ENCODE measurements at places on chromosomes 11 and 22. TPM values are rescaled to one million over a fixed set of nuclear protein-coding genes. Genes with fewer than 3 reads are reported as not detected.

HOATZ gene
- not detected for total RNA-seq

DNA sequence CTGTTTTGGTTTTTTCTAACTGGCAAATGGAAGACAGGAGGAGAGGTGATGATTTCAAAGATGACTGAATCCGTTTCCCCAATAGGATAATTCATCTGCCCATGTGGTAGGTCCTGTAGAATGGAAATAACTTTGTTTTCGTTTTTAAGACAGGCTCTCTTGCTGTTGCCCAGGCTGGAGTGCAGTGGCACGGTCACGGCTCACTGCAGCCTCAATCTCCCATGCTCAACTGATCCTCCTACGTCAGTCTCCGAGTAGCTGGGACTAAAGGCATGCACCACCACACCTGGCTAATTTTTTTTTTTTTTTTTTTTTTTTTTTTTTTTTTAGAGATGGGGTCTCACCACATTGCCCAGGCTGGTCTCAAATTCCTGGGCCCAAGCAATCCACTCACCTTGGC is 77.4 kb upstream of the BIRC3 start:
- no peak for DNase-seq

DNA sequence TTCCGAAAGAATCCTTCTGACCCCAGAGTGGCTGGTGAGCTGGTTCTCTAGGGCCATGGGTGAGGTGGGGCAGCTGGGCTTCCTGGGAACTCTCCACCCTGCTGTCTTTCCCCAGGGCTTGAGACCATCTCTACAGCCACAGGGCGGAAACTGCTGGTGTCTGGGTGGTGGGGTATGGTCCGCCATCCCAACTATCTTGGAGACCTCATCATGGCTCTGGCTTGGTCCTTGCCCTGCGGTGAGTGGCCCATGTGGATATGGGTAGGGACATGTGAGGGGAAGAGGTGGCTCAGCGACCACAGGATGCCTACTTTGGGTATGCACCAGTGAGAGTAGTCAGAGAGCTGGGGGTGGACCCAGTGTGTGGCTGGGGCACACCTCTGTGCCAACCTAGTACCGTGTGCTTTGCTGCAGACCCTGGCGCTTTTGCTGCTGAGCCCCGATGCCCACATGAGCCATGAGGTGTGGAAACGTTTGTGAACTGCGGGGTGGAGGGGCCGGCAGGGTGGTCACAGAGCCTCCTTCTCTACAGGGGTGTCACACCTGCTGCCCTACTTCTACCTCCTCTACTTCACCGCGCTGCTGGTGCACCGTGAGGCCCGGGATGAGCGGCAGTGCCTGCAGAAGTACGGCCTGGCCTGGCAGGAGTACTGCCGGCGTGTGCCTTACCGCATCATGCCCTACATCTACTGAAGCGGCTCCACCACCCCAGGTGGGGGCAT is 2.0 kb downstream of the ZNHIT2 start:
- DNase-seq: no peak

DNA sequence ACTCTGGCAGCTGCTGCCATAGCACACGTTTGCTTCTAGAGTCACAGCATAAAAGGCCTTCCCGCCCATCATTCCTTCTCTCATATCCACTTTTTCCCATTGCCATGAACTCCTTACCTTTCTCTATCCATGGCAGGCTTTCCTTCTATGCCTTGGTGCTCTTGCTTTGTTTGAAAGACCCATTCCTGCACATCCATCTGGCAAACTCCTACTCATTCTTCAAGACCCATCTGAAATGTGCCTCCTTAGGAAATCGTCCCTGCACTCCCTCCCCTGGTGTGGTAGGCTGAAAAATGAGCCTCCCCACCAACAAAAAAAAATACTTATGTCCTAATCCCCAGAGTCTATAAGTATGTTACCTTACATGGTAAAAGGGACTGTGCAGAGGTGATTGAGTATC is 100.3 kb downstream of the TENM4 start:
- DNase-seq: no peak

DNA sequence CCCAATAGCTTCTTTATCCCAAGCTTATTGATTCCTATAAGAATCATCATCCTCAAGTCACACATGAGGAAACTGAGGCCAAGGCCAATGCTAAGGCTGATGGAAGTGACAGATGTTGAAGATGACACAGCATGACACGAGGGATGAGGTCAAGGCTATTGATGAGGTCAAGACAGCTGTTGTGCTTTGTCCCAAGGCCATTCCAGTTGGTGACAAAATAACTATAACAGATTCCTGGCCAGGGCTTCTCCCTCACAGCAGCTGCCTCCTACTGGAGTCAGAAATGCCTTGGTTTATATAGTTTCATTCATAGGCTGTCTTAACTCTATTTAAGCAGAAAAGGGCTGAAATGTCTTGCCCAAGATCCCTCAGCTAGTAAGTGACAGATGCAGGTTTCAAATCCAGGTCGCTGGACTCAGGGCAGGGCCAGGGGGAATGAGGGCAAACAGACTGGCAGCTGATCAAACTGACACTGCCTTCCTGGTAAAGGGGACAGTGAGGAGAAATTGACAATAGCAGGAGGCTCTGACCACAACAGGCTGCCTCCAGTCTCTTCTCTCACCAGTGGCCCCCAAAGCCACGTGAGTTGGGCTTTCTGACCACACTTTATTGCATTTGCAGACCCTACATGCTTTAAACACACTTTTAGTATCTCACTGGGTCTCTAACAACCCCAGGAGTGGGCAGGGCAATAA is 16.5 kb downstream of the MIF start:
- no peak for DNase-seq

- no peak for DNase-seq
Observed at GRCh38 chr22:17305076-17305475, 64.2 kb upstream of the CECR2 start.

- DNase-seq: no peak
Observed at GRCh38 chr22:37502342-37503182, 16.4 kb upstream of the MFNG start.

- no peak for DNase-seq
Observed at GRCh38 chr11:129998107-129998506, 4.5 kb downstream of the PRDM10 start.

GRCh38 chr11:47869544-47870393 is 21.6 kb upstream of the NUP160 start:
- DNase-seq: peak; percentile 34

DNA sequence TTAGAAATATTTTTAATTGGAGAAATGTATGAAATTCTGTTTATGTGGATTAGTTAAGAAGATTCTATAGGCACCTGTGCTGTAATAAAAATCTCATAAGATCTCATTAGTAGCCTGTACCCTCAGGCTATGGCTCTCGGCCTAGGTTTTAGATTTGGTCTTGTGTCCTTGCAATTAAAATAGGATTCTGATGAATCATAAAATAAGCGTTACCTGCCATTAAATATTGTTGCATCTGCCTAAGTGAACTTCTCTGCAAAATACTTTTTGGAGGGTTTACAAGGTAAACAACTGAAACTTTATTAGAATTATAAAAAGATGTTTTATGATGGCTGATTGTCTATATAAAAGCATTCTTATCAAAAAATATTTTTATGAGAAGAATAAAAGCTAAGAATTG is 804.1 kb upstream of the ANO3 start:
- DNase-seq: no peak

DNA sequence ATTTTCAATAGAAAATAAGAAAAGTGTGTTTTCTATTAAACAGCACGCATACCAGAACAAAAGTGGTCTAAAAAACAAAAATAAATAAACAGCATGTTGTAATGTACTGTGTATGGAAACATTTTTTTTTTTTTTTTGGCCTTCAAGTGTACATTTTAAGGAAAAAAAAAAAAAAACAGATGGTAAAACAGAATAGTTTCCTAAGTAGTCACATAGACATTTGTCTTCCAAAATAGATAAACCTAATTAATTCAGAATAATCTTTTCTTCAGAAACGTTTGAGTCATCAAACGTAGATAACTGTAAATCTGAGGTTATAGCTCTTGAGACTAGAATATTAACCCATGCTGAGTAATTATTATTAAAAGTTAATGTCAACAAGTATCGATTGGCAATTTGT is 396 bp upstream of the CFAP300 start:
- no peak for DNase-seq

All from HFFc6 (cell line).